Placental epithelial cell (primary cell): ENCODE measurements at places on chromosomes 13 and 19. TPM values are rescaled to one million over a fixed set of nuclear protein-coding genes. Genes with fewer than 3 reads are reported as not detected.

The ZNF443 gene
- 4.1 and 9.0 TPM in 2 replicates for total RNA-seq

The CEBPA gene
- total RNA-seq: 2.7 and 12.6 TPM in 2 replicates

The PDX1 gene
- not detected in 2 replicates for total RNA-seq

The PNMA8A gene
- under 0.01 and 1.1 TPM in 2 replicates for total RNA-seq

The CYP4F11 gene
- not detected in 2 replicates for total RNA-seq

The NLRP4 gene
- total RNA-seq: not detected in 2 replicates
